ENCODE measurements at places on chromosomes 5 and 9. TPM values are rescaled to one million over a fixed set of nuclear protein-coding genes. Genes with fewer than 3 reads are reported as not detected.

The RGP1 gene
- 18.4 TPM for total RNA-seq

The FAM174A gene
- total RNA-seq, result 9.7 TPM

The CCL28 gene
- 7.8 TPM for total RNA-seq

The UBE2D2 gene
- total RNA-seq, result 265 TPM

The IFNA2 gene
- not detected for total RNA-seq

The SPINK13 gene
- total RNA-seq, result not detected

The OR4F3 gene
- not detected for total RNA-seq

The STPG3 gene
- 1.2 TPM for total RNA-seq

The FIBCD1 gene
- total RNA-seq, result not detected

The PRR7 gene
- total RNA-seq, result 10.3 TPM

The SMIM32 gene
- total RNA-seq, result not detected

The TPPP gene
- not detected for total RNA-seq

The MUSK gene
- total RNA-seq, result not detected

The C1QTNF3 gene
- 1.8 TPM for total RNA-seq

The TUSC1 gene
- total RNA-seq, result 0.47 TPM

The GARNL3 gene
- total RNA-seq, result 1.5 TPM

The PCDHB7 gene
- not detected for total RNA-seq

The SLC6A18 gene
- total RNA-seq, result not detected

The BRD3 gene
- total RNA-seq, result 36.7 TPM

The EIF4EBP3 gene
- total RNA-seq, result 16.1 TPM

The DNM1 gene
- total RNA-seq, result 1.8 TPM

The GRAMD2B gene
- total RNA-seq, result 9.5 TPM

The ARSI gene
- not detected for total RNA-seq

The CMBL gene
- total RNA-seq, result 0.29 TPM

The C9 gene
- not detected for total RNA-seq

The PAIP1 gene
- total RNA-seq, result 60.8 TPM

The NUTM2G gene
- total RNA-seq, result not detected
